ENCODE measurements at places on chromosomes 11 and 22.

DNA sequence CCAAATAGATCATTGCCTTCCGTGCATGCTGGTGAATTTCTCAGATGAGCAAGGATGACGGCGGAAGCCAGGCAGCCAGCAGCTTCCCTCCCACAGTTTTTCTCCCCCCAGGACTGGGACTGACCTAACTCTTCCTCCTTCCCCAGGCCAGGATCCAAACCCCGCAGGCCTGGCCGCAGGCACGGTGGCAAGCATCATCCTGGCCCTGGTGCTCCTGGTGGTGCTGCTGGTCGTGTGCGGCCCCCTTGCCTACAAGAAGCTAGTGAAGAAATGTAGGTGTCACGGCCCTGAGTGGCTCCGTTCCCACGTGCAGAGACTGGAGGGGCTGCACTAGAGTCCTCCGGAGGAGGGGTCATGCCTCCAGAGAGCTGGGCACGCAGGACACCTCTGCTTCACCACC, 20.5 kb downstream of the CD5 start:
- DNase-seq, result no peak

- DNase-seq, result no peak
These were observed 24.0 kb upstream of the ELF5 start for GRCh38 chr11:34537636-34538035.

DNA sequence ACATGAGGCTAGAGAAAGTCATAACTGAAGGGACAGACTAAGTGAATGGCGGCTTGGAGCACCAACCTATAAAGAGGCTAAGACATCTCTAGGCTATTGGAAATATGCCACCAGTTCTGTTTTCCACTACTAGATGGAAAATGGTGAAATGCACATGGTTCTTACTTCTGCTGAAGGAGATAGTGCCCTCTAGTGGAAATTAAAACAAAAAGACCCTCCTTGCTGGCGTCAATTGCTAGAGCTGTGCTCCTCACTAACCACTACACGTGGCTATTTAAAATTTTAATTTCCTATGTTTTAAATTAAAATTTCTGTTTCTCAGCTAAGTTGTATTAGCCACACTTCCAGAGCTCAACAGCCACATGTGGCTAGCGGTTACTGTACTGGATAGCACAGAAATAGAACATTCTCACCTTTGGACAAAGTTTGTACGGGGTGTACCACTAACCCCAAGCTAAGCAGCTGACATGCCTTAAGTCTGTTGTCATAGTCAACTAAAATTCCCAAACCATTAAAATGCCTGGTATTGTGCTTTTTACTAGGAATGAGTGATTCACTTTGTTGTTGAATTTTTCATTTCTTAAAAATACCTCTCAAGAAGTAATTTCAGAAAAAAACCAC, 34.1 kb upstream of the CALCA start:
- DNase-seq, result no peak

- DNase-seq, result no peak
These were observed 5.2 kb downstream of the APOL4 start for GRCh38 chr22:36196254-36197064.

- no peak for DNase-seq
These were observed 53.9 kb upstream of the PPP6R3 start for GRCh38 chr11:68406324-68407313.

All from GOT3 (cell line).